ENCODE measurements at places on chromosomes 11 and 22. TPM values are rescaled to one million over a fixed set of nuclear protein-coding genes. Genes with fewer than 3 reads are reported as not detected.

Gene AQP11
- total RNA-seq: 0.27 TPM

- peak; percentile 35 for DNase-seq
Measured at GRCh38 chr22:27554106-27554811, 247.3 kb downstream of the MN1 start.

Gene RIMBP3C
- total RNA-seq: 0.14 TPM

Gene PDGFD
- 0.61 TPM for total RNA-seq

GRCh38 chr11:76041208-76041607 lies 165.1 kb downstream of the WNT11 start:
- DNase-seq: no peak

Gene TXNRD2
- 39.9 TPM for total RNA-seq

DNA sequence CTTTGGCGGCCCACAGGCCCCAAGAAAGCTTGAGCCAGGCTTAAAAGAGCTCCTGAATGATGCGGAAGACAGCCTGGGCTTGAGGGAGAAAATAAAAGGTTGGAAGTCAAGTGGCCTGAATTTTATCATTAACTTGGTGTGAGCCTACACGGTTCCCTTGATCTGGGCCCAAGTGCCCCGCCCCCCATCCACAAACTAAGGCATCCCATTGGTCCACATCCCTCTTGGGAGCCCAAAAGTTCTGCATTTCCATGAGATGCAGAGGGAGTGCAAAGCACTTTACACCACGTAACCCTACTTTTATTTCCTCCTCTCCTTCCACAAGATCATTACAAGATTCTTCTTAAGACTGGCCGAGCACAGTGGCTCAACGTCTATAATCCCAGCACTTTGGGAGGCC lies 22.2 kb downstream of the LARGE1 start:
- DNase-seq: no peak

DNA sequence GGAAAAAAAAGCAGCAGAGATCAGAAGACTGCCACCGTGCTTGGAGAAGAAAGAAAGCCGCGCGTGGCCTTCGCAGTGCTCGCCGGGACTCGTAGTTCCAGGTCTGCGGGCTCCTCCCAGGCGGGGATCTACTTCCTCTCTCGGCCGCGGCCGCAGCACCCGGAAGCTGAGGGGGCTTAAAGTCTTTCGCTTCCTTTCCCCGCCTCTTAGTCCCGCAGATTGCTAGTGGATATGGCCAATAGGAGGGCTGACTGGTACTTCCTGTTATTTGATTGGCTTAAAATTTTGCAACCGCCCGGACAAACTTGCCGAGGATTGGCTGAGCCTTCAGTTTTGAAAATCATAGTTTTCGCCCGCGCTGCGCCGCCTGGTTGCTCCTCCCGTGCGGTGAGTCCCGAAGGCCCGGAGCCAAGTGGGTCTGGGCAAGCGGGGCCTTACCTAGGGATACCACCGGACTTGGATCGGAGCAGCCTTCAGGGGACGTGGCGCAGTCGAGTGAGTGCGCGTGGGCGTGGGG lies at the start of gene INCENP:
INCENP (plus strand) TSS at position 343 of the 517 bp plus-strand sequence. CDS start 4,151 bp downstream, outside the sequence.
- DNase-seq: peak; percentile 99

Gene PAMR1
- 0.51 TPM for total RNA-seq

Gene SAA4
- not detected for total RNA-seq

- no peak for DNase-seq
Measured at GRCh38 chr11:119571311-119571710, 148.3 kb upstream of the THY1 start.

Gene TMPRSS4
- total RNA-seq: not detected

- no peak for DNase-seq
Measured at GRCh38 chr11:134361661-134362060, 29.9 kb downstream of the GLB1L2 start.

DNA sequence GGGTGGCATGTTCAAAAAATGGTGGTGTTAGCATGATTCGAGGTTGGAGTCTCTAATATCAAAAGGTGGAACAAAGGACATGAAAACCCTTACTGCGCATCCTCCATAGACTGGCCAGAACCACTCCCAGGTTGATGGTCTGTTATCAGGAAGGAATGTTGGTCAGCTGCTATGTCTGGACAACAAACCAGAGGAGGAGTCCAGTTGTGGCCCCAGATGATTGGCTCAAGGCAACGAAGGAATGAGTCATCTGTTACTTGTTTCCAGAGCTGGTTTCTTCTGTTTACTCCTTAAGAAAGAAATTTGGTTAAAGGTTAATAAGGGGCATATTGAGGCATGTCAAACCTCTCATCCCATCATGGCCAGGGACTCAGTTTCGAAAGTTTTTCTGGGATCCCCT lies 56.8 kb upstream of the GRIA4 start:
- DNase-seq: peak; percentile 13

DNA sequence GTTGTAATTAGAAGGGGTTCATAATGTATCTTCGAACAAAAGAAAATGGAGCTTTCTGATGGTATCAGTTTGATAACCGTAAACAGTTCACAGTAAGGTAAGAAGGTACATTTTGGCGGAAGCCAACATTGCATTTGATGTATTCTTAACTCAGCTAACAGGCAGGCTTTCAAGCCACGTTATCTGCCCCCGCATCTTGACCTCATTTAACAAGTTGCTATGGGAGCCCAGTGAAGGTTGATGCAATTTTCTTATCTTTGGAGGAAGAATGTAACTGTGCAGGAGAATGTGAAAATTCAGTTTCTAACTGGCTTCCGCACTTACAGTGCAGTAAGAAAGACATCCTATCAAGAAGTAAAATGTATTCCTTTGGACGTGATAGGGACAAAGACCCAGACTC lies 110.6 kb downstream of the ETS1 start:
- no peak for DNase-seq

Gene ANO1
- not detected for total RNA-seq

Gene KRTAP5-10
- not detected for total RNA-seq

Gene CENATAC
- 48.0 TPM for total RNA-seq

Gene XKR3
- total RNA-seq: 0.17 TPM

Gene PKNOX2
- total RNA-seq: not detected

DNA sequence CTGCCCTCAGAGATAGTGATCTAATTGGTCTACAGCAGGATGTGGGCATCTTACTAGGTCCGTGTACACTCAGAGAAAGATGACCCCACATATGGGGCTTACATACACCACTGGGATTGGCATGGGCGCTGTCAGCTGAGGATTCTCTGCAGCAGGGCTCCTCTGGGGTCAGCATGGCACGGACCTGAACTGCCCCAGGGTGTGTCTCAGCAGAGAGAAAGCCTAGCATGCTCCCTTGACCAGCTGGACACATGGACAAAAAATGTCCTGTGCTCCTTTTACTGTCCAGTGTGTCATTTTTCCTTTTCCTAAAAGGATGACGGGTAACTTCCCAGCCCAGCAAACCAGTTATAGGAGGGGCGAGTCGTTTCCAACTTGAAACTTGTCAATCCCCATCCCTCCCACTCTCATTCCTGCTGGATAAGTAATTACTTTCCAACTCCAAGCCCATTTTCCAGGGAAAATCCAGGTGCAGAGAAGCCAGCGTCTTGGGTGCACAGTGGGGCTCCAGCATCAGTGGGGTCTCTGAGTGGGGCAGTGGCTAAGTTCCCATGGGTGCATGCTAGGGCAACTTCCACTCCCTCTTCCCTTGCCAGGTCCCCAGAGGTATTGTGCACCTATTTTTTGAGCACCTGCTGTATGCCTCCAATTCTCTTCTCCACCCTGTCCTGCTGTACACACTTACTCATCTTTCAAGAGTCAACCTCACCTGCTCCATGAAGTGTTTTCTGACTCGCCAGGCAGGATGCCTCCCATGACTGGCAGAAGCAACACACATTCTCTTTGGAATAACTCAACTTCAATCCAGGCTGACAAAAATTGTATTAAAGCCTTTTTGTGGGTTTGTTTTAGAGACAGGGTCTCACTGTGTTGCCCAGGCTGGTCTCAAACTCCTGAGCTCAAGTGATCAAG lies 5.0 kb downstream of the VSTM5 start:
- DNase-seq: no peak

- DNase-seq: no peak
Measured at GRCh38 chr11:44788536-44789261, 61.9 kb downstream of the TSPAN18 start.

DNA sequence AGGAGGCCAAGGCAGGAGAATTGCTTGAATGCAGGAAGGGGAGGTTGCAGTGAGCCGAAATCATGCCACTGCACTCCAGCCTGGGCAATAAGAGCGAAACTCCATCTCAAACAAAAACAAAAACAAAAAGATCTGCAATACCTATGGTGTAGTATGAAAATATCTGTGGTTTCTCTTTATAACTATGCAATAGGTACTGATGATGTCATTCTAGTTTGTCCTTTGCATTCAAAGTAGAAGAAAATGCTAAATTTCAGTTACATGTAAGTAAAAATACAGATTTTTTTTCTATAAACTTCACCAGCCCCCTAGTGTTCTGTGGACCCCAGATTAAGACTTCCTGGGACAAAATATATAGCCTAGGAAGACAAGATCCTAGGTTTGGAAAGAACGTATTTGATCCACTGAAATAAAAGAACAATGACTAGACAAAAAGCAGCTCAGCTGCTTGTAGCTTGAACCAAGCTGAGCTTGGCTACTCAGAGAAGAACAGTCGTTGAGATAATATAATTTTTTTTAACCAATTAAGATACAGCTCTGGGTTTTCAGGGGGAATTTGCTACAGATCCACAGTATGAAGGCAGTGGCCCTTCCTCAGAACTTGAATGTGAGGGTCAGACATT lies 2.8 kb upstream of the HBE1 start:
- DNase-seq: no peak

Gene CHST1
- not detected for total RNA-seq

DNA sequence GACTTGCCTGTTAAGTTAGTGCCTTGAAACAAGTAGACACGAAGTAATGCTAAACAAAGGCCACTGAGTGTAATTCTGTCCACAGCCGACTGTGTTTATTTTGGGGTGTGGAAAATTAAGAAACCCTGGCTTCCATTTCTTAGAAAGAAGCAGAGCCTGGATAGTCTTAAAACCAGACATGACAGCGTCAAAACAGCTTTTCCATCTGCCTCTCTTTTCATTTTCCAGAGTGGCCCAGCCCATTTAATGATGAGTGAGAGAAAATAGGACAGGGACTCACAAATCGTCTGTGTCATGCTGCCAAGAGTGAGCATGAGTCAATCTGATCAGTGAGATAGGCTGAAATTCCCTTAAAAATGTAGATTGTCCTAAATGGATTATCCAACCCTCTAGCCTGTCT lies 485.9 kb downstream of the JRKL start:
- DNase-seq: no peak

- no peak for DNase-seq
Measured at GRCh38 chr11:821512-822371, 3.0 kb downstream of the PNPLA2 start.
